Activated T-cell treated with anti-CD3 and anti-CD28 coated beads, Interleukin-2, amount 50 U/mL, for 4 hours (primary cell): ENCODE measurements at places on chromosomes 3 and 15. TPM values are rescaled to one million over a fixed set of nuclear protein-coding genes. Genes with fewer than 3 reads are reported as not detected.

Gene ANKRD63
- not detected for total RNA-seq

Gene TTC21A
- 0.84 TPM for total RNA-seq

Gene CCR8
- 1.4 TPM for total RNA-seq

Gene SNTN
- not detected for total RNA-seq

Gene SNURF
- 16.7 TPM for total RNA-seq

Gene PTX3
- not detected for total RNA-seq

Gene CISH
- total RNA-seq: 268 TPM

Gene DNASE1L3
- total RNA-seq: not detected

Gene PLCB2
- total RNA-seq: 50.3 TPM

Gene CACNA2D2
- 0.35 TPM for total RNA-seq

Gene SYNPR
- not detected for total RNA-seq

Gene ABHD10
- total RNA-seq: 41.9 TPM

Gene HIGD2B
- total RNA-seq: 0.18 TPM

Gene CDHR4
- not detected for total RNA-seq

Gene FAM43A
- 19.8 TPM for total RNA-seq

Gene ALPK3
- total RNA-seq: 0.05 TPM

DNA sequence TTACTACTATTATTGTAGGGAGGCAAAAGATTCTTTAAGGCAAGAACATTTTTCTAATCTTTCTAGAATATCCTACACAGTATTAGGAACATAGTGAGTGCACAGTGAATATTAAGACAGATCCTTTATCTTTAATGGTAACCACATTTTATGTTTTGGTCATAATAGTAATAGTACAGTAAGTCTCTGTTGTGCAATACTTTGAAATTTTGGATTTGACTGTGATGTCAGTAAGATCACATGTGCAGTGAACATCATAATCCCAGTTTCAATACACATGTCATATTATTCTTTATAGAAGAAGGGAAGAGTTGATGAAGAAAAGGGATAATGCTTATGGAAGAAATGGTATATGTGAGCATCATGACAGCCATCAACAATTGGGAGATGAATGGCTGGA, 10.7 kb downstream of the STT3B start:
- no peak for DNase-seq

GRCh38 chr3:153617463-153617862, 455.4 kb downstream of the RAP2B start:
- no peak for DNase-seq

DNA sequence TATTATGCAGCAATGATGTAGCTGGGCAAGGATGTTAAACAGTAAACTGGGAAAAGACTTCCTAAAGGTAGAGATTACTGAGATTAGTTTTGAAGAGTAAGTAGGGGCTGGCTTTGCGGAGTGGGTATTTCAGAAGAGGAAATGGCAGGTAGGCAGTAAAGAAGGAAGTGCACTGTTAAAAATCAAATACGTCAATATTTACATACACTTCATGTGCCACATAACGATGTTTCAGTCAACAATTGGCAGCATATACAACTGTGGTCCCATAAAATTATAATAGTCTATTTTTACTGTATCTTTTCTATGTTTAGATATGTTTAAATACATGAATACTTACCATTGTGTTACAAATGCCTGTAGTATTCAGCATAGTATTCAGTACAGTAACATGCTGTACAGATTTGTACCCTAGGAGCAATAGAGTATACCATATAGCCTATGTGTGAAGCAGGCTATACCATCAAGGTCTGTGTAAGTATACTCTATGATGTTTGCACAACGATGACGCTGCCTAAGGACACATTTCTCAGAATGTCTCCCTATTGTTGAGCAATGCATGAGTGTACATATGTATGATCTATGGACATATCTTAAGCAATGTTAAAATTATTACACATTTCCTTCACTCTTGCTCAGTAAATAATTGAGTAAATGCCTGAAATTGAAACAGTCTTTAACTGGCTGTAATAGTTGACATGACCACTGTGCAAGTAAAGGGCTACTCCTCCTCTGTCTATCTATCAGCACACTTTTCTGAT, 196.7 kb downstream of the ISL2 start:
- no peak for DNase-seq

- no peak for DNase-seq
Observed at GRCh38 chr15:98684995-98685525, 36.7 kb downstream of the IGF1R start.

GRCh38 chr3:28286595-28286994, 45.2 kb downstream of the CMC1 start:
- no peak for DNase-seq

DNA sequence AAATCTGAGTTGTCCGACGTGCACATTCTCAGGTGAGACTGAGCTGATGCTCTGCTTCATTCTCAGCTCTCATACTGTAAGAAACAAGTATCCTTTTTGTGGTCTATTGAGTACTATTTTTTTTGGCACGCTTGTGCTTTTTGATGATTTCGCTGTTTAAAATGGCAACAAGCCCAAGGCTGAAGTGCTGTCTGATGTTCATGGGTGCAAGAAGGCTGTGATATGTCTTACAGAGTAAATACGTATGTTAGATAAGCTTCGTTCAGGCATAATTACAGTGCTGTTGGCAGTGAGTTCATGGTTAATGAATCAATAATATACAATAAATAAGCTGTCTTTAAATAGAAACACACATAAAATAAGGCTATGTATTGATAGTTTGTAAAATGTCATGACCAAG, 27.2 kb downstream of the AQR start:
- DNase-seq: no peak

DNA sequence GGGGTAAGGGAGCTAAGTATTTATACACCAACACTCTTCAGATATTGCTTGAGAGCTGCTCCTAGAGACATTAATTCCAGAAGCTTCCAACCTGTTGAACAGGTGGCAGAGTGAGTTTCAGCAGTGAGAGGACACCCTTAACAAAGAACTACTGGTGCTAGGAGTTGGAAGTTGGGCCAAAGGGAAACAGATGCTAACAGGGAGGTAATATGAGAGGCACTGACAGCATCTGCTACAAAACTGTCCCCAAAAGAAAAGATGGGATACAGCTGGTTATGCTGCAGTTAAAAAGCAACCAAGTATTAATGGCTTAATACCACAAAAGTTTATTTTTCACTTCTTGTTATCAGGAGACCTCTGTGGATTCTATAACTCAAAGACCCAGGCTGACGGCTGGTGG, 104.5 kb upstream of the SATB1 start:
- DNase-seq: no peak

DNA sequence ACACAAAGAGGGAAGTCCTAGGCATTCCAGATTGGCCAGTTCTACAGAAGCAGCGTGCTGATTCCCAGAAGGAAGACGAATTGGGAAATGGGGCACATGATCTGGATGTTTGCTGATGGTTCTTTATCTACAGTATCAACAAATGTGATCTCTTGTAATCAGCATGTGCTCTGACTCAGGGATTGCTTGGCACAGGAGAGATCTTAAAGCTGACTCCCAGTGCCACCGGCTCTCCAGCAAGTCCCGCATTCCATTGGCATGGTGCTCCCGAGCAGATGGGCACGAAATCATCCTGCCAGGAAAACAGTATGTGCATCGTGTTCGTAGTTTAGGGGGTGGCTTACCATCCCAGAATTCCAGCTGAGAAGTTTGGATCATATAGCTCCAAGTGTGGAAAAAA, 259.9 kb upstream of the NR2F2 start:
- DNase-seq: no peak

- DNase-seq: no peak
Observed at GRCh38 chr3:66153481-66154443, 67.0 kb upstream of the SLC25A26 start.

DNA sequence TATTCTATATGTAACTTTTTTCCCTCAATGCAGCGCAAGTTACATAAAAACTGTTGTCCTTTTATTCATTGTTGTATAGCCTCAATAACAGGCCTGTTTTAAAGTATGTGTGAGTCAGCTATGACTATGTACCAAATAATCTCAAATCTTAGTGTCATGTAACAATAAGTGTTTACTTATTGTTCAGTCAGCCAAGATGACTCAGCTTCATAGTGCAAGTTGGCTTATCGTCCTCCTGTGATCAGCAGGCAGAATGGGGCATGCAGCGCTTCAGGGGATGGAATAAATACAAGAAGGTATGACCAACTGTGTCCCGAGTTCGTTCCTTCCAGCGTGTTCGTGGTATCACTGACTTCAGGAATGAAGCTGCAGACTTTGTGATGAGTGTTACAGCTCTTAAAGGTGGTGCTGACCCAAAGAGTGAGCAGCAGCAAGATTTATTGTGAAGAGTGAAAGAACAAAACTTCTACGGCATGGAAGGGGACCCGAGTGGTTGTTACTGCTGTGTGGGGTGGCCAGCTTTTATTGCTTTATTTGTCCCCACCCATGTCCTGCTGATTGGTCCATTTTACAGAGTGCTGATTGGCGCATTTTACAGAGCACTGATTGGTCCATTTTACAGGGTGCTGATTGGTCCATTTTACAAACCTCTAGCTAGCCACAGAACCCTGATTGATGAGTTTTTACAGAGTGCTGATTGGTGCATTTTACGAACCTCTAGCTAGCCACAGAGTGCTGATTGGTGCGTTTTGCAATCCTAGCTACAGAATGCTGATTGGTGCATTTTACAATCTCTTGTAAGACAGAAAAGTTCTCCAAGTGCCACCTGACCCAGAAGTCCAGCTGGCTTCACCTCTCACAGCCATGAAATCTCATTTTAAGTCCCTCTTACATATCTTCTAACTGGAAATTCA, 1016.0 kb downstream of the MCTP2 start:
- DNase-seq: no peak

DNA sequence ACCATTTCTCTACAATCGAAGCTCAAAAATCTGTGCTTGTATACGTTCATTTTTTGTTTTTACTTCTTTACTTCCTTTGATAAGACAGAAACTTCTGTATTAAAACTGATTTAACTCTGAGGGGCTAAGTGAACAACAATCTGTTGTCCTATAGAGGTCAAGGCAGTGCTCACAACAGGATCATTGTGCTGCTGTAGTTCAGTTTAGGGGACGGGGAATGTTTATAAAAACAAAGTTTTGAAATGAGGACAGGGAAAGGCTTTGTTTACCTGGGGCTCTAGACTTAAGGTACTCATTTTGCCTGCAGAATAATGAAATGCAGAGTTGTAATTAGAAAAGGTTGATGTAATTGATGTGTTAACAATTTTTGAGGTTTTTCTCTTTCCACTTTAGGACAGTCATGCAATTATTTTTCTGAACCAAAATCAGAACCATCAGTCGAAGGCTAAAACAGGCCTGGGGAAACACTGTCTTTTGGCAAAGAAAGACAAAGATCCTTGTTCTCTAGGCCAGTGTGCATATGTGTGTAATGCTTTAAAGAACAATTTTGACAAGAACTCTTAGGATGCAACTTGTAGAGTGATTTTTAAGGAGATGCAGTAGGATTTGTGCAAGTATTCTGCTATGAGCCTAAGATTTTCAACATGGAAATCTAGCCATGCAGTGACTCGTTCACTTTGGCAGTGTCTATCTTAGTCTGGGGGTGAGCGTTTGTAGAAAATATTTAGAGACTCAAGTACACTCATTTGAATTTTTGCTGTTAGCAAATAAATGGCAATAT, 165.2 kb downstream of the PGPEP1L start:
- no peak for DNase-seq

GRCh38 chr3:176696816-176697215, 500.5 kb downstream of the TBL1XR1 start:
- DNase-seq: no peak

- peak; percentile 43 for DNase-seq
Observed at GRCh38 chr15:67150023-67150860, 84.8 kb downstream of the SMAD3 start.

DNA sequence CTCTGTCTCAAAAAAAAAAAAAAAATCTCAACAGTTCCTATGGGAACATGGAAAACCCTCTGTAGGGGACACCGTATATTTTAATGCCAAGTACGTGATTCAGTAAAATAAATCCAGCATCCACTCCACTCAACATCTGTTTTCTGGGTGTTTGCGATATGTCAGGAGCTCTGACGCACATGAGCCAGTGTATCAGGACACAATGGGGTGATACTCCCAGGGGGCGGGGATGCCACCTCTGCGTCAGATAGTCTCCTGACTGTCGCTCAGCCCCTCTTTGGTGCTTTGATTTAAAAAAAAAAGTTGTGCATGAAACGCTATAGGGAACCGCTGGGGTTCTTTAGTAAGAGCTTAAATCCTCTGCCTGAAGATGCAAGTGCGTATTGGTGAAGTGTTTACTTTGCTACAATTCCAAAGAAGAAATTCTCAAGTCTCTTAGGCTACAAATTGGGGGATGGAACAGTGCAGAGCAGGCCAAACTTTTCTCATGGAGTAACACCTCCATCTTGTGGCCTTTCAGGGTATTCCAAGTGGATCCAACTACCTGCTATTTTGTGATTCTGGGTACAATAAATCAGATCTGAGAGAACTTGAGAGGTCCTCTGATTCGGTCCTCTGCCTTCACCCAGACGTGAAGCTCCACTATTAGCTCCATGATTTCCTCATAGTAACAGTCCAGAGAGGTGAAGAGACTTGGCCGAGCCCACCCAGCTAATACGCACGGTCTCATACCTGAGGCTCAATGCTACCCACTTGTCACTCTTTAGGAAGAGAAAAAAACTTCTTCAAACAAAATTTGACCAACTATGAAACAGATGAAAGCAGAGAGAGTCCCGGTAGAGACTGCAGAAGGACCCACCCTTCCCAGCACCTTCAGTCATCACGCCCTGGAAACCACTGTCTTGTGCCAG, 9.3 kb upstream of the NR2E3 start:
- no peak for DNase-seq

GRCh38 chr15:62886431-62887071, 156.0 kb upstream of the TPM1 start:
- no peak for DNase-seq

DNA sequence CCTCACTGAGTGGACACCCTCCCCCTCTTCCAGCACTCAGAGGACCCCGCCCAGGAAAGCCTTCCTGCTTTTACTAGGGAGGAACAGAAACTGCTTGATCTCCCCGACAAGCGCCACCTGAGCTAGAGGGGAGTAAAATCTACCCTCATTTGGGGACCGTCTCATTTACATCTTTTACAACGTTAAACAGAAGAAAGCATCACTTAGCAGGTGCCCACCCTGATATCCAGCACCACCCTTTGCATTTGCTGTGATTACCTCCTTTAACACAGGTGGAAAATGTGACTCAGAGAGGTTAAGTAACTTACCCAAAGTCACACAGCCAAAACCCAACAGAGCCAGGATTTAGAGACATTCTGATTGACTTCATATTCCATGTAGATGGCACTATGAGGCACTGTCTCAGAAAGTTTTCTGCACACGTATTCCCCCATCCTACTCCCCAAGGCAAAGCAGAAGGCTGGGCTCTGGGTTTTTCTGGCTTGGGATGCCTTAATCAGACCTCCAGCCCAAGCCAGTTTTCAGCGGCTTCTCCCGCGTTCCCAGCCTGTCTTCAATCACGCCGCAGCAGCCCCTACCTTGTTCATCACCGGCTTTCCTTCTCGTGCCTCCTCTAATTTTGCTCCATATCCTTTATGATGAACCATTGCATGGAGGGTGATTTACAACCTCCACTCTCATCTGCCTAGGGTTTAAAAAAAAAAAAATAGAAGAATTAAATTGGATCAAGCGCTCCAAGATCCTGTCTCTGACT, 314.6 kb upstream of the PROK2 start:
- no peak for DNase-seq
